ENCODE measurements at places on chromosomes 5 and 9.

- no peak for DNase-seq
These were observed 106.5 kb downstream of the ANKRD55 start for GRCh38 chr5:56126487-56127179.

GRCh38 chr9:95505072-95505716, 11.6 kb downstream of the PTCH1 start:
- DNase-seq: no peak

- no peak for DNase-seq
These were observed 113.5 kb upstream of the MRPS30 start for GRCh38 chr5:44695259-44695658.

DNA sequence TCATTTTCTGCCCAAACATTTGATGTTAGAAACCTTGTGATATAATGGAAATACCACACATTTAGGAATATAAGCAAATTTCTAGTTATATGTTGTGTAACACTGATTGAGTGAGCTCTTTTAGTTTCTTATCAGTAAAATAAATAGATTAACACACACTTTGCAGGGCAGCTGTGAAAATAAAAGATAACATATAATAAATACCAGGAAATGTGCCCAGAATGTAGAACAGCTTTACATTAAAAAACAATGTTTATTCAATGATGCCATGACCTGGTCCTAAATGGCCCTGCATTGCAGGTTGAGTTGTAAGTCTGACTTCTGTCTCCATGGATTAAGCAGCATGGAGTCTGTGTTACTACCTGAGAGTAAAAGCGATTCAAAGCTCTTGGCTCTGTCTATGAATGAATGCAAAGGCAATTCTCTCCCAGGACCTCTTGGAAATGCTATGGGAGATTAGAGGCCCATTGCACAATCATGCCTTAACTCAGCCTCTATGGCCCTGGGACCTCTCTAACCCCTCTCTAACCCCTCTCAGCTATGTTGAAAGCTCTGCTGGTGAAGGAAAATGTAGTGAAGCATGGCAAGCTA, 296.0 kb upstream of the ACTBL2 start:
- DNase-seq: no peak

- DNase-seq: no peak
These were observed 30.5 kb upstream of the MSH3 start for GRCh38 chr5:80623999-80624398.

- DNase-seq: no peak
These were observed 241.7 kb upstream of the NR4A3 start for GRCh38 chr9:99579964-99580363.

DNA sequence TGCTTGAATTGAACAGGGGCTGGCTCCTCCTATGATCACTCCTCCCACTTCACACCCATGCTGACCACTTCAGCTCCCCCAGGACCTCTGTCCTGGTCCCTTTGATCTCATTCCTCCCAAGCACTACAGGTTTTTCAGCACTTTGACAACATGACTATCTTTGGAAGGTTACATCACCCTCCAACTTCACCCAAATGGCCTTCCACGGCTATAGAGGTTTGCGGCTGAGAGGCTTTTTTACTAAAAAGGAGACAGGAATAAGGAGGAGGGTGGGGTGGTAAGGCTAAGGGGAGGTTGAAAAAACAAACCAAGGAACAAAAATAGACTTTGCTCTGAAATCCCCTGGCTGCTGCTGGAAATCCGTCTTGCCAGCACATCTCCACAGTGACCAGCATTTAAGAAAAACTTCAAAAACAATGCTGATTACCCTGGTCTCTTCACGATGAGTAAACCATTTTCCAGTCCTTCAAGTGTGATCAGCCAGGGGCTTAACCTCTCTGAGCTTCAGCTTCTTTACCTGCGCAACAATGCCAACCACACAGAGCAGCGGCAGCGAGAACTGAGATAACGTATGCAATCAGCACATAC, 102.7 kb downstream of the DPYSL3 start:
- no peak for DNase-seq

DNA sequence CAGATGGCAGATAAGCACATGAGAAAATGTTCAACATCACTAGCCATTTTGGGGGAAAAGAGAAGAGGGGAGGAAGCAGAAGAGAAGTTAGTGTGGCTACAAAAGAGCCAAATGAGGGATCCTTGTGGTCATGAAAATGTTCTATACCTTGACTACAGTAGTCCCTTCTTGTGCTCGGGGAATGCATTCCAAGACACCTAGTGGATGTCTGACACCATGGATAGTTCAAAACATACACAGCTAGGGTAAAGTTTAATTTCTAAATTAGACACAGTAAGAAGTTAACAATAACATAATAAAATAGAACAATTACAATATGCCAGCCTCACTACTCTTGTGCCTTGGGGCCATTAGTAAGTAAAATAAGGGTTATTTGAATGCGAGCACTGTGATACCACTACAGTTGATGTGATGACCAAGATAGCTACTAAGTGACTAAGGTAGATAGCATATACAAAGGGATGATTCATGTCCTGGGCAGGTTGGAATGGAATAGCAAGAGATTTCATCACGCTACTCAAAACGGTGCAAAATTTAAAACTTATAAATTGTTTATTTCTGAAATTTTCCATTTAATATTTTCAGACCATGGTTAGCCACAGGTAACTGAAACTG, 344.1 kb downstream of the NR2F1-AS1 start:
- no peak for DNase-seq

DNA sequence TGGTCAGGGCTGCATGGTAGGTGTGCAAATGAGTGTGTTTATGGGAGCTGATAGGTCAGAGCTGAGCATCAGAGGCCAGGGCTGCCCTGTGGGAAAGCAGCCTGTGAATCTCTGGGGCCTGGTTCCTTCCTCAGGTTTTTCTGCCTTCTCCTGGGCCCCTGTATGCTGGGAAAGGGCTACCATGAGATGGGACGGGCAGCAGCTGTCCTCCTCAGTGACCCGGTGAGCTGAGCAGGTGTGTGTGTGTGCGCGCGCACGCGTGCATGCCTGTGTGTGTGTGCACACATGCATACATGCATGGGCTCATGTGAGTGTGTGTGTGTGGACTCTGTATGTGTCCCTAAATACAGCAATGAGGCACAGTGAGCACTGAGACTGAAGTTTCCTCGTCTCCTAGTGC, 2.3 kb downstream of the SLC4A9 start:
- DNase-seq: no peak

GRCh38 chr5:145236127-145236526, 599.0 kb downstream of the PRELID2 start:
- no peak for DNase-seq

DNA sequence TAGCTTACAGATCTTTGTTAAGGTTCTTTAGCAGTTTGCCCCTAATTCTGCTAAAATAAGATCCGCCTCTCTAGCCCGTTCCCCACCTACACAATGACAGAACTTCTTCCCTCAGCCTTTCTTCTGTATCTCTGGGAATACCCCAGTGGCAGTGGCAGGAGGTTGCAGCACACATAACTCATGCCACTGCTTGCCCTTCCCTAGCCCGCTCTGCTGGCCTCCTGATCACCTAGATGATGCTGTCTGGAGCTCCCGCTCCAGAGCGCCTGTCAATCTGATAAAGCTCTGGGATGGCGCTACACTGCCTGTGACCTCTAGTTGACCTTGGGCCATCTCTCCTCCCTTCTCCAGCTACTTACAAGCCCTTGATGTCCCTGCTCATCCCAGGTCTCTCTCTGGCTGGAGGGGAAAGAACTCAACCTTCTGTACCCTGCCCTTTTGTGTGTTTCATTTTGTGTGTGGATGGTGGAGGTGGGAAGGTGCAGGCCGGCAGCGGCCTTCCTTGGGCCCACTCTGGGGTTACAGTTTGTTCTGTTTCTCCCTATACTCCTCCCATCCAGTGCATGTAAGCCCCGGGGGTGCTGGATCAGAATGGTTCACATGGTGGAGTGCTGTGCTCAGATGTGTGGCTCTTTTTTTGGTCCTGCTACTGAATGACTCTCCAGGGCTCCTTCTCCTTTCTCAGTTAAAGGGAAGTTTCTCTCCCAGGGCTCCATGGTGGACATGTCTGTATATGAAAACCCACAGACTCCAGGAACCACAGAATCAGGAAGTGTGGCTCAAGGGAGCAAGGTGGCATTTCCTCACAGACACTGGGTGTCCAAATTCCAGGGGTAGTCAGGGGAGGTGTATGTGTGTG, 29.1 kb downstream of the MTX3 start:
- no peak for DNase-seq

- DNase-seq: no peak
These were observed 25.6 kb downstream of the ZNF474 start for GRCh38 chr5:122154910-122155309.

- no peak for DNase-seq
These were observed 117.4 kb upstream of the RORB start for GRCh38 chr9:74379718-74380117.

- no peak for DNase-seq
These were observed 25.9 kb upstream of the SUB1 start for GRCh38 chr5:32559411-32559810.

DNA sequence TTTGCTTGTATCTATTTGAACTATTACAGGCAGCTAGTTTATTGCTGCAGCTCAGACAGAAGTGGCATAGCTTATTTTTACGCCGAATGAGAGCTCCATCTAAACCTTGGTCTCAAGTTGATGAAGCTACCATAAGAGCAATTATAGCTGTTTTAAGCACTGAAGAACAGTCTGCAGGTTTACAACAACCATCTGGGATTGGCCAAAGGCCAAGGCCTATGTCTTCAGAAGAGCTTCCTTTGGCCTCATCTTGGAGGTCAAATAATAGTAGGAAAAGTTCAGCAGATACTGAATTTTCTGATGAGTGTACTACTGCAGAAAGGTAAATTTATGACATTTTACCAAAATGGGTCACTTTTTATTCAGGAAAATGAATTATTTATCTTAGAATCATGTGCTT, 67.9 kb downstream of the YTHDC2 start:
- DNase-seq: no peak

GRCh38 chr5:169551696-169552095, 31.9 kb upstream of the SPDL1 start:
- DNase-seq: no peak

DNA sequence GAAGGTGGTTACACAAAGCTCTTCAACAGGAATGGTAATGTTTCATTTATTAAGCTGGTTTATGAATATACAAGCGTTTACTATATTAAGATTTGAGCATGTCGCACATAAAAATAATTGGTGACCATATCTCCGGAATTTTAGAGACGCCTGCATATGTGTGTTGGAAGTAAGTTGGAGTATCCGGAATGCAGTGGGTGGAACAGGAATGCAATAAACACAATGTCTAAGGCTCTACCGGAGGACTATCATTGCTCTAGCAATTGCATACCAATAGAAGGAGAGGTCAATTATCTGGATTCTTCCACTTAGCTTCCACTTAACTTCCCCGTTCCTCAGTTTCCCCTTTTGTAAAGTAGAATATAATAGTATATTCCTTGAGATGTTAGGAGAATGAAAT, 1.1 kb upstream of the CEP78 start:
- no peak for DNase-seq

DNA sequence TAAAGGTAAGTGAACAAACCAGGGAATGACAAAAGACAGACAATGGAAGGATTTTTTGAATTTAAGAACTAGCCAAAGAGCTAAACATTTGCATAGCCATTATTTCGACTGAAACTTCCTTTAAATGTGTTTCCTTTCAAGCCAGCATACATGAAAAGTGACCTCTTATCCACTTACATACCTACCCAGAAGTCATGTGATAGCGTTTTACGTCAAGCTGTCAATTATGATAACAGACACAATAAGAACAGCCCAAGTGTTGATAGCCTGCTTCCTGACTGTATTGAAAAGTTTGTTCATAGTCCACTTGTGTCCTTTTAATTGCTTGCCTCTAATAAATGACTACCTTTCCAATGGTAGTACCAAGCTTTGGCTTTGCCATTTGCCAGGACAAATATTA, 206.0 kb downstream of the NFIB start:
- no peak for DNase-seq

DNA sequence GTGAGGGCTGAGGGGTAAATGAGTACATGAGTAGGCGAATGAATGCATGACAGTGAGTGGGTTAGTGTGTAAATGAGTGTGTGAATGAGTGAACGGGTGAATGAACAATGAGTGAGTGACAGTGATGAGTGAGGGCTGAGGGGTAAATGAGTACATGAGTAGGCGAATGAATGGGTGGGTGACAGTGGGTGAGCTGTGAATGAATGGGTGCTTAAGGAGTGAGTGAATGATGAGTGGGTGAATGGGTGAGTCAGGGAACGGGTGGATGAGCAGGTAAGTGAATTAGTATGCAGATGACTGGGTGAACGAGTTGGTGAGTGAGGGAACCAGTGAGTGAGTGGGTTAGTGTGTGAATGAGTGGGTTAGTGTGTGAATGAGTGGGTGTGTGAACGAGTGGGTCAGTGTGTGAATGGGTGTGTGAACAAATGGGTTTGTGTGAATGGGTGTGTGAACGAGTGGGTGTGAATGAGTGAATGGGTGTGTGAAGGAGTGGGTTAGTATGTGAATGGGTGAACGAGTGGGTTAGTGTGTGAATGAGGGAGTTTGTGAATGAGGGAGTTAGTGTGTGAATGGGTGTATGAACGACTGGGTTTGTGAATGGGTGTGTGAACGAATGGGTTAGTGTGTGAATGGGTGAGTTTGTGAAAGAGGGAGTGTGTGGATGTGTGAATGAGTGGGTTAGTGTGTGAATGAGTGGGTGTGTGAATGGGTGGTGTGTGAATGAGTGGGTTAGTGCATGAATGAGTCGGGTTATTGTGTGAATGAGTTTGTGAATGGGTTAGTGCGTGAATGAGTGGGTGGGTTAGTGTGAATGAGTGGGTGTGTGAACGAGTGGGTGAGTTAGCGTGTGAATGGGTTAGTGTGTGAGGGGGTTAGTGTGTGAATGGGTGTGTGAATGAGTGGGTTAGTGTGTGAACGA, 32.9 kb downstream of the NKD2 start:
- no peak for DNase-seq

DNA sequence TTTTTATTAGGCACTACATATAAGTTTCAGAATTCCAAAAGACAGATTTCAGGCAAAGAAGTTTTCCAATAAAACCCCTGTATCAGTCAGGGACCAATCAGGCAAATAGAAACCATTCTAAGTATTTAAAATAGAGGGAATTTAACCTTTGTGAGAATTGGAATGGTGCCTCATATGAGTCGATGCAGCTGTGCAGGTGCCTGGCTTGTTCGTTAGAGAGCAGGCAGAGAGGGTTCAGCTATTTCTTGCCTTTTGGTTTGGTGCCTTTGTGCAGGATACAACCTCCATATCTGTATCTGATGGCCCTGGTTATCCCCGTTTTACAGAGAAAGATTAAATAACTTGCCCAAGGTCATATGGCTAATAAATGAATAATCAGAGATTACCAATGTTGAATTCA, 6.0 kb upstream of the DDX4 start:
- no peak for DNase-seq

DNA sequence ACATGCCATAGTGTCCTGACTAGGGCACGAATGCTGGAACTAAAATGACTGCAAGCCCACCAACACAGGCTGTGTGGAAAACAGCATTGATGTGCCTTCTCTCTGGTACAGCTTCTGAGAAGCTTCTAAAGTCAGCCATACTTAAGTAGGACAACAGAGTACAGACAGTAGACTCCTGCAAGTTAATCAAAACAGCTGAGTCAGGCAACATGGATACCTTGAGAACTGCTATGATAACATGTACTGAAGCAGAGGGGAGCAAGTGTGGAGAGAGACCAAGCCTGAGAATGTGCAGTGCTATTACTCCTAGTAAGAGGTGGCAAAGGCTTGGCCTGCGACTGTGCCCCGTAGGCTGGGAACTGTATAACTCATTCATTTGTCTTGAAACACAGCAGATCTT, 2.5 kb downstream of the ISCA1 start:
- DNase-seq: no peak
